ENCODE measurements at places on chromosomes 13 and 19.

GRCh38 chr13:20901668-20902437 lies 693 bp downstream of the XPO4 start:
- no peak for DNase-seq

DNA sequence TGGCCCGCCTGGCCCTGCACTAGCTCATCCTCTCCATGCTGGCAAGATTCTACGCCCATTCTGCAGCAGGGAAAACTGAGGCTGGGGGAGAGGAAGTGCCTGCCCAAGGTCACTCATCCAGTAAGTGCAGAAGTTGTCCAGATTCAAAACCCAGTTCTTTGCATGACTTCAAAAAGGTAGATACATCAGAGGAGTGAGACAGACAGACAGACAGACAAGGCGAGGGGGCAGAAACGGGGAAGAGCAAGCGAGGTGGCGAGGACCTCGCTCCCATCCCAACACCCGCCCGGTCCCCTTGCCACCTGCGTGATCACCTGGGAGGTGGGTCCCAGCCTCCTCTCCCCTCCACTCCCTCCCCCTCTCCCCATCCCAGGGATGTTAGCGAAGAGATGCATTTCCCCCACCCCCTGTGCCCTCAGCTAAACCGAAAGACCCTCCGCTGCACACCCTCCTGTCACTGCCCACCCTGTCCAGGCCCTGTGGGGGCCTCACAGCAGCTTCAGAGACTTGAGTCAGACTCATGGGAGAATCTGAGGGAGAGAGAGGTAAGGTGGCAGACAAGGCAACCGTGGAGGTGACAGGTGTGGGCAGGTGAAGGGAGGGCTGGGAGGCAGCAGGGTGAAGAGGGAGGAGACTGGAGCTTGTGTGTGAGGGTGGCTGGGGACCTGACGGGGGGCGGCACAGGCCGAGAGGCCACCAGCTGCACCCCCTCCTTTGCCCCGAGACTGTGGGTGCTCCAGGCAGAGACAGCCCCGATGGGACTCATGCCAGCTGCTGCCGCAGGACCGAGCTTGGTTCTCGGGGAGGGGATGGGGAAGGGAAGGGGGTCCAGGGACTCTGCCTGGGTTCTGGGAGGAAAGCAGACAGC lies 18.9 kb downstream of the LRRC4B start:
- DNase-seq, result no peak

DNA sequence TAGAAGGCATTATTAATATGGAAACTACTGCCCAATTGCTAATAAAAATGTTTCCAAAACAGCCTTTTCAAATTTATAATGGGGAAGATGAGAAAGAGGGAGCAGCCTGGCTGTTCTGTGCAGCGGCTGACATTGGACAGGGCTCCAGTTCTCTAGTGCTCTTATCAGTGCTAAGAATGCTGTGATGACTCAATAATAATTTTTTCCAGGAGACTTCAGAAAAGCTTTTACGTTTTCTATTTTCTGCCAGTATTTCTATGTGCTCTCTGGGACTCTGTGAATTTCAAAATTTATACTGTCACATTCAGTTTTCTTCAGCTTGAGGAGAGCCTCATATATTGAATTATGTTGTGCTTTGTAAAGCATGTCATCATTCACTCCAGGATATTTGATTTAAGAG lies 209.6 kb downstream of the VWA8 start:
- DNase-seq, result no peak

DNA sequence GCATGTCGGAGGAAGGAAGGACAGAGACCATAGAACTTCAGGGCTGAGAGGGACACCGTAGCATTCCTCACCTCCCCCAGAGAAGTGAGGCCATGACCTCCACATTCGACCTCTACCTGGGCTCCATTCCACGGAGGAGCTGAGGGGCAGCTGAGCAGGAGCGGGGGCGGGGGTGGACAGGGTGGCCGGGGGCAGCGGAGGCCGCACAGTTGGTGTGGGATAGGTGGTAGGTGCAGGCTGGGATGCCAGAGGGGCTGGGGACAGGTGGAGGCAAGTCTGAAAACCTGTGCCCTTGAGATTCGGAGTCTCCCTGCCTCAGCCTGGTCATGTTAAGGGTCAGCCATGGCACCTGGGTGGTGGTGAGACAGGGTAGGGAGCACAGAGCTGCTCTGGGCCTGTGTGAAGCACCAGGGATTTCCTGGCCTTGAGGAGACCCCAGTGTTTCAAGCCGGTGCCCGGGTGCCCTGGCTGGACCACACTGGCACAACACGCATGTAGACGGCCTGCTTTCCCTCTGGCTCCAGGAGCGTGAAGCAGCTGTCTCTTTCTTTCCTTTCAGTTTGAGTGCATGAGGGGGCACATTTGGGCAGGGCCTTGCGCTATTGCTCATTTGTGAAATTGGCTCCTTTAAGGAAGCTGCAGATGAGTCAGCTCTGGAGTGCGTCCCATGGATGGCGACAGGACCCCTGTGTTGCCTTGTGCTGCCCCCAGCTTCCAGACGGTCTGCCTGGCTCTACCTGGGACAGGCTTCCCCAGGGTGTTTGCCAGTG lies 51.8 kb downstream of the TSSK6 start:
- no peak for DNase-seq

DNA sequence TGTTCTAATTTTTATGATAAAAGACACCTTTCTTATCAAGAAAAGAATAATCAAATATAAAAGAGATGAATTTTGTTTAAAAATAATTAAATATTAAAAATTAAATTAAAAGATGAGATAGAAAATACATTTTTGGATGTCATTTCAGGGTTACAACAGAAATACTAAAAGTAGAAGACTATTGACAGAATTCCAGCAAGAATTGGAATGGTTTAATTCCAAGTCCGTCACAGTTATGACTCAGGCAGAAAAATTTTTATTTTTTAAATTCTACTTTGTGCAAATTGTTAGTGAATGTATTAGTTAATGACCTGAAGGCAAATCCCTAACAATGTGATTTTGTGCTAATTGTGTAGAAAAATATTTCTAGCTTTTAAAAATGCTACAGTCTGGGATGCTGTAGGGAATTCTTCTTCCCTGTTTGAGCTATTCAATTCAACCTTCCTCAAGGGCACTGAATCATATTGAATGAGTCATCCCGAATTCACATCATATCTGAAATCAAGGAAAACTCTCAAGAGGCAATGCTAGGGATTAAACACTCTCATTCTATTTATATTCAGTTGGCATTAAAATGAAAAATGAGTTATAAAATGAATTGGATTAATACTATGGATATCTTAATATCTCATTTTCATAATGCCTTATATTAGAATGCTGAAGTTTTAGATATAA lies 633.5 kb upstream of the ATXN8OS start:
- DNase-seq, result no peak

Data from GOT3 (cell line).